NCI-H69 (cell line): ENCODE measurements at places on chromosomes 2 and 18.
A peak's percentile ranks its signal among the peaks of the same experiment; 100 is the strongest.

DNA sequence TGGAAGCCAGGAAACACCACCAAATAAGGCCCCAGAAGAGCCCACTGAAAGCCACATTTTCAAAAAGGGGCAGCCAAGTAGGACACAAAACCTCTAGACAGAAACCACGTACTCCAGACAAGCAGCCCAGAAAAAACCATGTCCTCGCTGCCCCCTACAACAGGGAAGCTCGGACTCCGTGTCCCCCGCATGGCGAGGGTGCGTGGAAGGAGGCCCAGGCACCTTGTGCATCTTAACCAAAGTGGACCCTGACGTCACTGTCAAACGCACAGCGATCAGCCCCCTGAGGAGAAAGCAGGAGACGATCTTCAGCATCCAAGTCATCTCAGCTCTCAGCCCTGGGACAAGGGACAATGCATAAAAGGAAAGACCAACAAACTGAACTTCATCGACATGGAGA lies 168.4 kb downstream of the EIPR1 start:
- no peak for DNase-seq

- DNase-seq: no peak
Observed at GRCh38 chr2:170742896-170743529, 27.2 kb upstream of the ERICH2 start.

GRCh38 chr2:98367721-98368120 lies 21.5 kb downstream of the CNGA3 start:
- DNase-seq: no peak

GRCh38 chr2:204150721-204151120 lies 214.2 kb downstream of the ICOS start:
- no peak for DNase-seq

DNA sequence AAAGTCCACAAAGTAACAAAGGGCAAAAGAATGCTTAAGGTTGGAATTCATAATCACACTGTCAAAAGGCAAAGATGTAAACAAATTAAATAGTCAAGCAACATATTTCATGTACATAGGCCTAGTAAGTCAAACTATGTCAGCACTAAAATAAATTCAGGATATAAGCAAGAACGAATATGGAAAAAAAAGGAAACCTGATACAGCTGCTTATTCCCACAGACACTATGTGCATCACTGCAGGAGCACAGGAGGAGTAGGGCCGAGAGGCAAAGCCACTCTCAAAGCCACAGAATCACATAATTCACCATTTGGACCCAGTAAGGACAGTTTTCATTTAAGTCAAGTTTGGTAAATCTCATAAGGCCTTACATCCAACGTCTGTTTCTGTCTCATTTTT lies 116.6 kb downstream of the SATB2 start:
- no peak for DNase-seq

DNA sequence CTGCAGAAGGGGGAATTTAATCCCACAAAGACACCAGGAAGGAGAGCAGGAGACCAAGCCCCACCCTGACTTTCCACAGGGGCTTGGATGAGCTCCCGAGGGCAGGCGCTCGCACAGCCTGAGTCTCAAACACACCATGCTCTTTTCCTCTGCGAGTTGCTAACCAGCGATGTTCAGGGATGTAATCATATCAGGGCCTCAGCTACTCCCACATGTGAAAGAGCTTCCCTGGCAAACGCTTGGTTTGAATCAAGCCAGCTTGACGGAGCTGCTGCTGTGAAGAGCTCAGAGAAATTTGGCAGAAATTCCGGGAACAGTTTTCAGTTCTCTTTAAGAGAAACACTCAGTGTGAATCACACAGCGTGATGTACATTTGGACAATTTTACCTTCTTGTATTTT lies 385.8 kb downstream of the GALR1 start:
- no peak for DNase-seq

DNA sequence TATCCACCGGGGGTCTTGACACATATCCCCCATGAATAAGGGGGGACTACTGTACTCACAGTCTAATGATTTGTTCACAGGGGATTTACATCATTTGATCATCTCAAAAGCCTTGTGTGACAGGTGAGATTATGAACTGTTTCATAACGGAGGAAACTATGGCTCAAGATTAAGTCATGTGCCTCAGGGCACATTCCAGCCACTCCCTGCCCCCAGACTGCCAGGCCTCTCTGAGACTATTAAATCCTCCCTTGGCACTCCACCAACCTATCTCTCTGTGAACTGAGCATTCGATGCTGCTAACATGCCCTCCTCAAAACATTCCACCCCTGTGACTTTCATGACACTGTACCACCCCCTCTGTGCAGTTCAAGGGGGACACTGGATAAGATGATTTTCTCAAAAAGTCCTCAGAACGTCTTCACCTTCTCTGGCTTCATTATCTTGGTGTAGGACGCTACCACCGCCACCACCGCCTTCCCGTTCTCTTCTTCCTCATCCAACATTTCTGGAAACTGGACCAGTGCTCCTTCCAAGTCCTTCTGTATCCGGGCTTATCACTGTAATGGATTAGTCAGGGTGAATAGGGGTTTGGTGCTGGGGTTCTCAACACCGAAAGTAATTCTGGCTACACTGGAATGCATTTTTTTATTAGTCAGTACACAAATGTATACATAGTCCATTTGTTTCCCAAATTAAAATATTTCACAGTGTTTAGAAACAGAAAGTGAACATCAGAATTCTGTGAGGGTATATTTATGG lies 169.6 kb downstream of the KCNS3 start:
- peak; percentile 1 for DNase-seq

GRCh38 chr2:71939588-71940535 lies 207.8 kb downstream of the CYP26B1 start:
- DNase-seq: no peak

DNA sequence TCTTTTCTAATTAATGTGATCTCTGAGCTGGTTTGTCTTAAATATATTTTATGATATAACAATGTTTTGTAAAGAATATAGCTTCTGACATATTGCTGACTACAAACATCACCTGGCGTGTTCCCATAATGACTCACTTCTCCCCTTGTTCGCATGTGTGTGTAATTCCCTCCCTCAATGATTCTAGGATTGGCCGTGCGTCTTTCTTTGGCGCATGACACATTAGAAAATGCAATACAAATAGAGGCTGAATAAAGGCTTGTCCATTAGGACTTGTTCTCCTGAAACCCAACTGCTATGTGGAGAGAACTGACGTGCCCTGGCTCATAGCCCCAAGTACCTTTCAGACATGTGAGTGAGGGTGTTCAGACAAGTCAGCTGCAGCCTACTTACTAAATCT lies 159.7 kb upstream of the CDH20 start:
- no peak for DNase-seq

DNA sequence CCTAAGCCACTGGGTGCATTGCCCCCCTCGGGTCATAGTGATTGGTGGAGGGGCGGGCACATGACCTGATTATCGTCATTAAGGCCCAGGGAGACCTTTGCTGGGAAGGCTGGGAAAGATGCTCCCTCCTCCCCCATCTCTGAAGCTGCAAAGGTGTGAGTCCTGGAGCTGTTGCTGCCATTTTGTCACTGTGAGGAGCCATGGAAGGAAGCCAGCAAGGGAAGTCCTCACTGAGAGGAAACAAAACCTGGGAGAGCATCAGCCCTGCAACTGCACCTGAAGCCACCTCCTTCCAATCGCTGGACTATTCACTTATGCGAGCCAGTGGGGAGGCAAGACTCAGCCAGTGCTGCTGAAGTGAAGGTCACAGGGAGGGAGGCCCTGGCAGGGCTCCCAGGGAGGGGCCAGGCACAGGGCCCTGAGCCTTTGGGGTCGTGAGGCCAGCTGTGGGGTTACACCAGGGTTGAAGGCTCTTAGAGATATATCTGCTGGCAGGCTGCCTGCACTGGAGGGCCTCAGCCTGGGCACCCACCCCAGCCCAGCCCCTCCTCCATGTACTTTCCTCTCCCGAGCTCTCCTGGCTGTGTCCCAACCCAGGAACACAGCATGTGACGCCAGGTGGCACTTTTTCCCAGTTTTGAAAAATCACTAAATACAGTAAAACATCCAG lies 10.7 kb upstream of the FAHD2A start:
- DNase-seq: no peak

GRCh38 chr18:32450026-32450691 lies 20.5 kb downstream of the GAREM1 start:
- DNase-seq: peak; percentile 58

DNA sequence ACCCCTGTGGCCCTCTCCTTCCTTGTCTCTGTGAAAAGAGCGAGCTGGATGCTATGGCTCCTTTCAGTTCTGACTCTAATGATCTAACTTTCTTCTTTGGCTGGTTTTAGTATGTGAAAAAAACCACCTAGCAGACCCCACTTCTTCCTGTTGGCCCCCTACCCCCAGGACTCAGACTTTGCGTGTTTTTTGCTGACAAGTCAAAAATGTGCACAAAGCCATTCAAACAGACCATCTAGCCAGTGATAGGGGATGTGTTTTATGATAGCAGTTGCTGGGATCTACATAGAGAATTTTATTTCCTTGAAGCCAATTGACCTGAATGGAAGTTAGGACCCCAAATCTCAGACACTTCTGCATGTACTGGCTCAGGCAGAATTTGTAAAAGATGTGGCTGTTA lies 49.1 kb downstream of the MFSD6 start:
- DNase-seq: no peak

DNA sequence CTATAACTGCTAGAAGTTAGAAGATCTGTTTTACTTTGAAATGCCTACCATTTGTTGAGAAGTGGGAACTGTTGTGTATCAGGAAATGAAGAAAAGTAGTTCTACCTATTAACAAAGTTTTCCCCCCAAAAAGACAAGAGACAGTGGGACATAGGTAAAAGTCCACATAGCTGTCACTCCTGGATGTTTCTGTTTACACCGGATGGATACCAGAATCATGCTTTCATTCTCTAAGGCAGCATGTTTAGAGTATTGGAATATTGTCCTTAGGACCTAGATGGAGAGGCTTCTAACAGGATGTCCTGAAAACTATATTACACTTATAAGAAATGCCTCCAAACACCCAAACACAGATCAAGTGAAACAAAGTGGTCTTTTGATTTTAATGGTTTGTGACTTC lies 143.1 kb downstream of the MCFD2 start:
- no peak for DNase-seq

DNA sequence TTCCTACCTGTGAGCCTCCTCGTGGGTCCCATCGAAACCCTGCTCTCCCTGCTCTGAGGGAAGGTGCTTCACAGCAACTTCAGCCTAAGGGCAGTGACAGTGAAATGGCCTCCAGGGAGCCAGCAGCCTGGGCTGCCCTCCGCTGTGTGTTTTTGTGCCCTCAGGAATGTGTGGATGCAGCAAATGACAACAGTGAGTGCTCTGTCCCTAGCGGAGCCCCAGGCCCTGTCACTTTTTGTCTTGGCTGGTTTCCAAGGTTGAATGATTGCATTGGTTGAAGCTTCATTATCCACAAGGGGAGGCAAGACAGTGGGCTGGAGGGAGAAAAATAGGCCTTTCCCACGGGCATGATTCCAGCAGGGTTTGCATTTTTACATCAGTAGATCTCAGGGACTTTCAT lies 42.9 kb downstream of the STON1 start:
- peak; percentile 18 for DNase-seq

DNA sequence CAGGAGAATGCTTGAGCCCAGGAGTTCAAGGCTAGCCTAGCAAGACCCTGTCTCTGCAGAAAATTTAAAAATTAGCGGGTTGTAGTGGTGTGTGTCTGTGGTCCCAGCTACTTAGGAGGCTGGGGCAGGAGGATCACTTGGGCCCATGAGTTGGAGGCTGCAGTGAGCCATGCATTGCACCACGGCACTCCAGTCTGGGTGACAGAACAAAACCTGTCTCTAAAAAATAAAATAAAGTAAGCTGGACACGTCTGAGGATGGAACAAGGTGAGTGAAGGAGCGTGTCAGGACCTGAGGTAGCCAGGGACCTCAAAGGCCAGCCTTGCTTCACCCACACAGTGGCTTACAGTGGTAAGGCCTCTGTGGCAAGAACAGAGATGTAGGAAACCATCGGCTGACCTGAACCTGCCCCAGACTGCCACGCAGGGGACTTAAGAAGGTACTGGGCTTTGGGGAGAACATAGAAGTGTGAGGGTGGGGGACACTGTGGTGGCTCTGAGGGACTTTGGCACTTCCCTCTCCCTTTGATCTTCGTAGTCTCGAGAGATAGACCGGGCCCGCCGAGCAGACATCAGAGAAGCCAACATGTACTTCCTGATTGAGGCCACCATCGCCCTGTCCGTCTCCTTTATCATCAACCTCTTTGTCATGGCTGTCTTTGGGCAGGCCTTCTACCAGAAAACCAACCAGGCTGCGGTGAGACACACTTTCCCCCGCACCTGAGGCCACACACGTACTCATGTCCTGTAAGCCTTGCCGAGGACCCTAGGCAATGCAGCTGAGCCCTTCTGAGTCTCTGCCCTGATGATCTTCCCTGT lies 7.5 kb downstream of the SLC11A1 start:
- DNase-seq: no peak

DNA sequence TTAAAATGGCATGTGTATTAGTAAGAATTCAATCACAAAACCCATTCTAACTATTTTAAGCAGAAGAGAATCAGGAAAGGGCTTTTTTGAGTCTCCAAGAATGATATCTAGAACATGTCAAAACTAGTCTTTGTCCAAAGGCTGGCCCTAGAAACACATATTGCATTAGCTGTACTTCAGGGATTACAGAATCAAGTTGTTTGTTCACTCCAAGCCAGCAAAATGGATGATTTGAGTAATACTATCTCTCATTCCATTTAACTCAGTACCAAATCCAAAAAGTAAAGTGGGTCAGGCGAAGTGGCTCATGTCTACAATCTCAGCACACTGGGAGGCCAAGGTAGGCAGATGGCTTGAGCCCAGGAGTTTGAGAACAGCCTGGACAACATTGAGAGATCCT lies 41.3 kb downstream of the ATF2 start:
- no peak for DNase-seq

GRCh38 chr2:203704430-203704829 lies 2.0 kb upstream of the CD28 start:
- DNase-seq: no peak

DNA sequence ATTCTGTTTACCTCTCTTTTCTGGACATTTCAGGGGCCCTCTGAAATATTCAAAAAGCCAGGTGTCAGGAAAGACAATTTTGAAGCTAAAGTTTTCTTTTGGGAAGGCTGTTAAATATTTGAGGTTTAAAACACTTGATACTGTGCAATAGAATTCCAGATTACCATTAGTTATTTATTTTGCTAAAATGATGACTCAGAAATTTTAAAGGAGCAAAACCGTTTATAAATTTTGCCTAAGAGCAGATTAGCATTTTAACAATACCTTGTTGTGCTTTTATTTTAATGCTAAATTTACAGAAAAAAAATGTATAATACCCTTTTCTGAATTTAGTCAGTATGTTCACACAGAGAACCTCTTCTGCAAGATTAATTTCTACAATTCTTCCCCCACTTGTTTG lies 1159.9 kb downstream of the DSC3 start:
- DNase-seq: no peak

GRCh38 chr18:79780547-79780946 lies 17.2 kb upstream of the KCNG2 start:
- no peak for DNase-seq
